ENCODE measurements at places on chromosomes 12 and 14.

DNA sequence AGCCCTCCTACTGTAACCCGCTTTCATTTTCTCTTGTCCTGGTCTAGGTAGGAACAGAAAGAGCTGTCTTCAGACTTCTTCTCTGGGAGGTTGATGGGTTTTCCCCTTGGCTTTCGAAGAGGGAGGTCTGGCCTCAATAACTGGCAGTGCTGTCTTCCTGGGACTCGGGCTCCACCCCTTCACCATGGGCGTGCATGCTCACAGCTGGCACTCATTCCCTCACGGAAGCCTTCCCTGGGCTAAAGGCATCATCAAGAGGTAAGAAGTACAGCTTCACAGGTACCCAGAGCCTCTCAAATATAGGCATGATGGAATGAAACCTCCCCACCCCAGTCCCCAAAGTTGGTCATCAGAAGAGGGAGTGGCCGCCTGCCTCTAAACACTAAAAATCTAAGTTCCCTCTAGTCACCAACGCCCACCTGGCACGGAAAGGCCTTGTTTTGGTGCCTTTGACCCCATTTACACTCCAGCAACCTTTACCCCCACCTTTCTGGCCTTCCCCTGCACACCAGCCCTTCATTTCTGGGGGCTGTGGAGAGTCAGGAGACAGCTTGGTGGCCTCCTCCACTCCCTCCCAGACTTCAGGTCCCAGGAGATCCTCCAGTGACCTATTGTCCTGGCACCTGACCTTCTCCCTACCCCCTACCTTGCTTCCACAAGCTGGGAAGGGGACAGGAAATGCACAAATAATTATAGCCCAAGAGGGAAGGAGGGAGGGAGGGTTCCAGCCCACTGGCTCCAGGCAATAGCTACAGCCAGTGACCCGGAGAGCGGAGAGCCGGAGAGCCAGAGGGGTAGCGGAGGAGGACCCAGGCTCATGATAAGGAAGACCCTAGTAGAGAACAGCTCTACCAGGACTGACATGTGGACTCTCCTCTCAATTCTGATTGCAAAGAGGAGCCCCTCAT lies 2.8 kb downstream of the RAPGEF3 start:
- DNase-seq, result no peak

GRCh38 chr12:78248321-78248720 lies 417.6 kb downstream of the NAV3 start:
- DNase-seq, result no peak

DNA sequence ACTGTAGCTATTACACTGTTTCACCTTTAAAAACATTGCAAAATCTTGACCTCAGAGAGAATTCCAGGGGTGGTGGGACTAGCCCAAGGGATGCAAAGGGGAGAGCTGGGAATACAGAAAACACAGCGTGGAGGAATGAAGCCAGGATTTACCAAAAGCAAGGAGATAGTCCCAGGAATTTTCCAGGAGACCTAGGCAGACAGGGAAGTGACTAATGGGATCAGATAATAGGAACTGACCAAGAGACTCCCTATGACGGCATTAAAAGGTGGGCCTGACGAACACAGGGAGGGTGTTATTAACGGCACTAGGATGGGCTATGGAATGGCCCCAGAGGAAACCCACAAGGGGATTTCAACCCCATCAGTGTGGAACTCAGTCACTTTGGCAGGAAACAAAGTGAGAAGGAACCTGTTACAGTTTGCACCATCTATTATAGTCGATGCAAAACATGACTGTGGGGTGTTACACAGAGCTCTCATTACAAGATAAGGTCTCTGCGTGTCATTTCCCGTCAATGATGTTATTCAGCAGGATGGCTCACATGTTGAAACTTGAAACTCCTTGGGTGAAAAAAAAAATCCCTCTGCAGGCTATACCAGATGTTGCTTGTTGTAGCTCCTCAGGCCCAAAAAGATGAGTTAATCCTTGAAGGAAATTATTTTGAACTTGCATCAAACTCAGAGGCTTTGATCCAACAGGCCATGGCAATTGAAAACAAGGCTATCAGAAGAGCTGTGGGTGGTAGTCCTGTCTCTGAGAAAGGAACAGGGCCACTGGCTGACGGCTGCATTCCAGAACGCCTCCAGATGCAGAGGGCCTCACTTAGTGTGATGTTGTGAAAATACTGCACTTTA lies 58.7 kb downstream of the DRAM1 start:
- no peak for DNase-seq

DNA sequence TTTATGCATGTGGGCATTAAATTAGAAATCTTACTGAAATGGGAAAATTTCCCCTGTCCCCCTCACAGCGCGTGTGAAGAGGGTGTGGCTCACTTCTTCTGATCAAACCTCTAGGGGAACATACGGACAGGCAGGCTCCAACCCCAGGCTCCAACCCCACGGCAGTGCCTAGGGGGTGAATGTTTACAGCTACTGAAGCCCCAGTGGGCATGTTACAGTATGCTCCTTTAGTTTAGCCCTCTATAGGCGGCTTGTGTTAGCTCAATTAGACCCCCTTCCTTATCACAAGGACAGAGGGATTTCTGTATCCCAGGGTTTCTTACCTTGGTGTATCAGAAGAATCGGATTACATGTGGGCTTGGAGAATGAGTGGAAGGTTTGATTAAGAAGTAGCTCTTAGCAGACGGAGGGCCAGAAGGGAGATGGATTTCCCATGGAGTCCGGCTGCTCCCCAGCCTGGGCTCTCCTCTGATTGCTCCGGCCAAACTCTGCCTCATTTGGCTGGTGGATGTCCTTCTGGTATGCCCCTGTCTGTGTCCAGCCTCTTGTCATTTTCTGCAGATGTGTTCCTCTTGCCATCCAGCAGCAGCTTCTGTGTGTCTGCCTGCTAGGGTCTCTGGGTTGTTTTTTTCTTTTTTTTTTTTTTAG lies 223.7 kb downstream of the TMTC2 start:
- no peak for DNase-seq

DNA sequence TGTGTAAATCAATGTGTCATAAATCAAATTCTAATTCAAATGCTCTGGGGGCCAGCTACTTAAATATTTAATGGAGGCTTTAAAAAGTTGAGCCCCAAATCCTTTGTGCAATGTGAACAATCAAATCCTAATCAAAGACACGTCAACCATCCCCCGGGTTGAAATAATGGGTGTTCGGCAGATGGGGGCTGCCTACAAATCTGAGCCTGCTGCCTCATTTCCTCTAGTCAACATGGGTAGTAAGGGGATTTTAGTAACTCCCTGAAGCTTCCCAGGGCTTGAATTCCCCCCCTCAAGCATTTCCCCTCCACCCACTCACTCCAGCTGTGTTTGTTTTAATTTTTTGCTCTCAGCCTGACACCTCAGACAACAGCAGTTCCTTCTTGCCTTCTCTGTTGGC lies 37.8 kb downstream of the SRRM4 start:
- no peak for DNase-seq

- no peak for DNase-seq
Measured at GRCh38 chr12:19891936-19892591, 452.8 kb downstream of the AEBP2 start.

- no peak for DNase-seq
Measured at GRCh38 chr14:96991226-96991625, 194.0 kb downstream of the VRK1 start.

DNA sequence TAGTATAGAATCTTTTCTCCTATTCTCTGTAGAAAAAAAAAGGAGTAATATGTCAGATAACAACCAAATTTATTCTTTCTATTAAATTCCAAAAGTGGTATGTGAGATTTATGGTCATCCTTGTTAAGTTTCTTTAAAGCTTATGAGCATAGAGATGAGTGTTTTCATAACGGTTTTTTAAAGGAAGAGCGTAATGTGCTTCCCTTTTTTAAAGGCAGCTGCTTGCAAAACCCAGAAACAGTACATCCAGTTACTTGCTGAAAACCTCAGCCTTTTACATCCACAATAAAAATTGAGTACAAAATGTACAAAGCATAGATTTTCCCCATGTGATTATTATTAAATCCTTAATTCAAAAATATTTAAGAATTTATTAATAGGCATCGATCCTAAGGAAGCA lies 53.6 kb upstream of the CD163 start:
- no peak for DNase-seq

- DNase-seq, result no peak
Measured at GRCh38 chr14:69519204-69520100, 34.9 kb downstream of the PLEKHD1 start.

- peak; percentile 59 for DNase-seq
Measured at GRCh38 chr14:71497645-71498086, 434.6 kb upstream of the RGS6 start.

GRCh38 chr14:85530626-85531025 lies 682 bp downstream of the FLRT2 start:
- no peak for DNase-seq

- DNase-seq, result no peak
Measured at GRCh38 chr12:1422604-1423315, 171.6 kb downstream of the FBXL14 start.

DNA sequence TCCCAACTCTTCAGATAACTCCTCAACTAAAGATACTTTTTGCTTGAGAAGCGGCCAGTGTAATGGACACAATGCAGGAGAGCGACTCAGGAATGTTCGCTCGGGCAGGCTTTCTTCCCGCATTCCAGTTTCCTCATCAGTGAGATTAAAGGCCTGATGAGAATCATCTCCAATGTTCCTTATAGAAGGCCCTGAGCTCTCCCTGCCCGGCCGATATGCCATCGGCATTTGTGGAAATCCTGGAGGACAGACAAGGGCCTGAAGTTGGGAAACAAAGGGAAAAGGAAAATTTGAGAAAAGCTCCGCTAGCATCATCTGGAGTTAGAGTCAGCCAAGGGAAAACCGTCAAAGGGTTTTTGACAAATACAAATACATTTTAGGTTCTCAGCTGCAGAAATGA lies 38.0 kb upstream of the FOXN3 start:
- no peak for DNase-seq

DNA sequence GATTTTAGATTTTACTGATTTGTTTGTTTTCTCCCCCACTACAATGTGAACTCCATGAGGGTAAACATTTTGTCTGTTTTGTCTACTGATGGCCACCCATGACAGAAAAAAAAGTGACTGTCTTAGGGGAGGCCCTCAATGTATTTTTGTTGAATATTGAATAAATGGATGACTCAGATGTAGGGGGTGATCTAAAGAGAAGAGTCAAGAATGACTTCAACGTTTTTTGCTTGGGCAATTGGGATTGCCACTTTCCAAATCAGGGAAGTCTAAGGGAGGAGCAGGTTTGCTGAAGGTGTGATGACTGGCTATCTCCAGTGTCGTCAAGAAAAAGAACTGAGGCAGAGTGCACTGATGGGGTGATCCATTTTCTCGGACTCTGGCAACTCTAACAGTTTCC lies 10.7 kb upstream of the PHC1 start:
- DNase-seq, result no peak

DNA sequence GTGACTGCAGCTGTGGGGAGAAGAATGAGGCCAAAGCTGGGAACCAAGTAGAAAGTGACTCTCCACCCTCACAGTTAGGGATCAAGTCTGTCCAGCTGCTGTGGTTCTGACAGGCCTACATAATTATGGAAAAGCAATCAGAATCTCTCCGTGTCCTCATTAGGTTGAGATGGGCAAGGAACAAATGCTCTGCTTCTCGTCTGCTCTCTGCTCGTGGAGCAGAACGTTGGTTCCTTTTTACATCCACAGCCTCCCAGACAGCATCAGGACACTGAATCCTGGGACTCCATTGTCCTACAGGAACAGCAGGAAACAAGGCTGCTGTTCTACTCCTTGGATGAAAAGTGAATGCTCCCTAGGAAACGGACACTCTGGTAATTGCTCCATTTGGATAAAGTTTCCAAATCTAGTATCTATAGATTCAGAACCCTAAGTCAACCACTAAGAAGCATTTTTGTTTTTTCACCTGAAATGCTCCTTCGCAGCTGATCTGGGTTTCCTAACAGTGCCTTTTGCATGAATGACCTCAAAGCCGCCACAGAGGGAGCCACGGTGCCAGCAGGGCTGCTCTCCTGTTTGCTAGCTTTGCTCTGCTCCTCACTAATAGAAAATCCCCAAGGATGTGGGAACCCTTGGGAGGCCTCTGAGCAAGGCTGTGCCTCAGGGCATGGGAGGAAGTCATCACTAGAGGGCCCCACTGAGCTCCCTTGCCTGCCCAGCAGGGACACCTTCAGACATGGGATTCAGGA lies 102.0 kb downstream of the EGLN3 start:
- peak; percentile 83 for DNase-seq

DNA sequence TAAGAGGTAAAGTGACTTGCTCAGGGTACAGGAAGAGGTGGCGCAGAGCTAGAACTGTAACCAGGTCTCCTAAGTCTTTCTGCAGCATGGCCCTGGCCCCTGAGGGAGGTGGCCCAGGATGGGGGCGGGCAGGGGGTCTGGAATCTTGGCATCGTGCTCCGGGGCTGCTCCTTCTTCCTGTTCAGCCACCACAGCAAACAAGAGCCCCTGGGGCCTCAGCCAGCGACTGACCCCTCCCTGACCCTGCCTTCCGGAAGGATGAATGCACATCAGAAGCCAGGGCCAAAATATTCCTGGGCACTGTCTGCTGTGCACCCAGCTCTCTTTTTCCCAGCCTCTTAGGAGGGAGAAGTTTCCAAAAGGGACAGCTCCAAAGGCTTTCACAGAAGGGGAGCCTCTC lies 242.8 kb downstream of the DPF3 start:
- DNase-seq, result no peak

DNA sequence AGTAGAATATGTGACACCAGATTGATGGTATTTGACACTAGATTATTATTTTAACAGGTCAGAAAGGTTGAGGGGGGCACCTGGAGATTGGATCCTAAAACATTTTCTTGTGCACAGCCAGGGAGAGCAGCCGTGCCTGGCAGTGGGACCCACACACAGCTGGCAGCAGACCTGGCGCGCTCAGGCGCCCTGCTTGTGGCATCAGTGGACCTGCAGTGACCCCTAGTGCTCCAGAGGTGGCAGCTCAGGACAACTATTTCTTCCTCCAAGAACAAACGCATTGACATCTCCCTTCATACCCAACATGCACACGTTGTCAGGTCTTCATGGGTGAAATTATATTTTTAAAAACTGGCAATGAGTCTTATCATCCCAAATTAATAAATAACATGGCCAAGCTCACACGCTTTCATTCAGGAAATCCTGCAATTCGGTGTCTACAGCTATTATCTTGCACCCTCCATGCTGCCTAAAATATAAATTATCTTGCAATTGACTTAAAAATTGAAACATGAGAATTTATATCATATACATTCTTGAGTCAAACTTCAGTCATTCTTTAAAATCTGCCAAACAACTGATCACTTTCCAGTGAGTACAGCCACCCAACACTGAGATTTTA lies 7.7 kb upstream of the TMEM132D start:
- peak; percentile 58 for DNase-seq

- DNase-seq, result no peak
Measured at GRCh38 chr14:74427651-74428050, 1.6 kb upstream of the SYNDIG1L start.

- no peak for DNase-seq
Measured at GRCh38 chr12:121590476-121591143, 9.8 kb upstream of the KDM2B start.
